ENCODE measurements at places on chromosomes 2 and 18.

- DNase-seq = no peak
These were observed 107.7 kb downstream of the COL6A3 start for GRCh38 chr2:237306083-237306786.

DNA sequence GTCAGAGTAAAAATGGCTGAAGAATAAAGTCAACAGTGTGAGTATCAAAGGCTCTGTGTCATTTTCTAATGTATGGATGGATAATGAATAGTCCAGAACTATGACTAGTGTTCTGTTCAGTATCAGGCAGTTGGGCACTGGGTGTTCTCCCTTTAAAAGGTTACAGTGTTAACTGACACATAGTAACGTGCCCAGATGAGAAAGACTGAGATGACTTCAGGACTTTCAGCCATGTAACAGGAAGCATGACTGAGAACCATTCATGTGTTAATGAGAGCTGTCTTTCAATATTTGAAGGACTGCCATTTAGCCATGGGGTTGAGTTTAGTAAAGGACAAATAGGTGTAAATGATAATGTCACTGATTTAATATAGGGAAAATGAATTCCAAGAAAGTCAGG lies 187.1 kb downstream of the GULP1 start:
- no peak for DNase-seq

DNA sequence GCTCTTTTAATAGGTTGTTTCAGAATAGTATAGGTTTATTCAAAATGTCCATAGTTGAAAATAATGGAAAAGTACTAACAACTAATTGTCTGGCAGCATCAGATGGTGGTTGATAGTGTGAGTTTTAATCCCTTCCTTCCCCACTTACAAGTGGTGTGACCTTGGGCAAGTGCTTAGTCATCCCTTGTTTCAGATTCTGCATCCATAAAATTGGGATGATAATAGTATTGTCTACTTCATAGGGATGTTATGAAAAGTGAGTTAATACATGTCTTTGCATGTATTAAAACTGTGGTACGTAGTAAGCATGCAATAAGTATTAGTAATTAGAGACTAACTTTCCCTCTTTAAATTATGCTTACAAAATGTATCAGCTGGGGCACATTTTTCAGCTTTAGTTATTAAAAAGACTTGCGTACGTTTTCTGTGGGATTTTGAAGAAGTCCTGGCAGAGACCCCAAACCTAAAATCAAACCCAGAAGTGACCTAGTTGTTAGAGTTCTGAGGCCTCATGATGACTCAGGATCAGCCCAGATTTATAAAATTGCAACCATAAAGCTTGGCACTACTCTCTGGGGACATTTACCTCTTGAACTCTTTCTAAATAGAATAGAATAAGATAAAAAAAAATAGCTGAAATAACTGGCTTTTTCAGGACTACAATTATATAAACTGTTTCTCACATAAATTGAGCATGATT lies 8.6 kb downstream of the ITGA4 start:
- no peak for DNase-seq

GRCh38 chr2:105082107-105082506 lies 44.2 kb downstream of the MRPS9 start:
- no peak for DNase-seq

- no peak for DNase-seq
These were observed 181.2 kb downstream of the ANAPC1 start for GRCh38 chr2:111702804-111703196.

GRCh38 chr2:120231974-120232635 lies 8.9 kb upstream of the TMEM185B start:
- peak; percentile 67 for DNase-seq

- DNase-seq = no peak
These were observed 925.6 kb upstream of the CELF4 start for GRCh38 chr18:38491195-38491594.

DNA sequence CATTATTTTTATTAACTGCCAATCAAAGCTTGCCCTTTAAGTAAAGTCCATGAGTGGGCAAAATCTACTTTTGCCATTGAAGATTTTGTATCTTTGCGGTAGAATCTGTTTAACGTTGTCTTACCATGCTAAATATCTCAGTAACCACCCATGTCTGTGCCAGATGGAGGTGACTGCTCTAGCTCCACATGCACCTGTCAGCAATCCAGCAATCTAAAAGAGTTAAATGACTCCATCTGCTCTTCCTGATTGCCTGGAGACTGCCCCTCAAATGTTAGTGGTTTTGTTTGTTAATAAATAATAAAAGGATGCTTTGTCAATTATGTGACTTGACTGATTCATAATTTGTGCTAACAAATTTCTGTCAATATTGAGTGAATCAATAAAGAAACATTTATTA lies 141.7 kb downstream of the RBM43 start:
- DNase-seq = no peak

DNA sequence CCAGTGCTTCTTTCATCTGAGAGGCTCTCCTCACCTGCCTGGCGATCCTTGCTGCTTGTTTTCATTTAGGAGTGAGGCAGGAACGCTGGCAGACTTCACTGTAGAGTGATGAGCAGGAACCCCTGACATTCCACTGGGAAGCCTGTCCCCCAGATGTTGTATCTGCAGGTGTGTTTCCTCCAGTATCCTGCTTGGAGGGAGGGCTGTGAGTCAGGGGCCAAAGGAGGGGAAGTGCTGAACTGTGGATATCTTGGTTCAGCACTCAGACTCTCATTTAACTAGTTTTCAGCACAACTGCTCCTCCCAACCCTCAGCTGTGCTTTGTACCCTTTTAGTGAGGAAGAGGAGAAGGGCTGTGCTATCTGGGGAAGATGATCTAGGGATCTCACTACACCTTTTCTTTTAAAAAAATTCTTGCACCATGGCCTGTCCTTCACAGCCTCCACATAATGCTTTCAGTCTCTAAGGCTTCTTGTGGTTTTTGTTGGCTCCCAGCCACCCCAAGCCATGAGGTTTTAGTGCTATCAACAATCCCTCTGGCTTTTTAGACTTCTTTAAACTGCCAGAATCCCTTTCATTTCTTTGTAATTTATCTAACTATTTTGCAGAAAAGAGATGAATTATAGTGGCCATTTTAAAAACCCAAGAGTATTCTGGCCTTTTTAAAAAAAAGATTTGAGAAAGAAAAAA lies 11.2 kb downstream of the ANKAR start:
- no peak for DNase-seq

- no peak for DNase-seq
These were observed 55.1 kb downstream of the KCNG3 start for GRCh38 chr2:42438685-42439084.

DNA sequence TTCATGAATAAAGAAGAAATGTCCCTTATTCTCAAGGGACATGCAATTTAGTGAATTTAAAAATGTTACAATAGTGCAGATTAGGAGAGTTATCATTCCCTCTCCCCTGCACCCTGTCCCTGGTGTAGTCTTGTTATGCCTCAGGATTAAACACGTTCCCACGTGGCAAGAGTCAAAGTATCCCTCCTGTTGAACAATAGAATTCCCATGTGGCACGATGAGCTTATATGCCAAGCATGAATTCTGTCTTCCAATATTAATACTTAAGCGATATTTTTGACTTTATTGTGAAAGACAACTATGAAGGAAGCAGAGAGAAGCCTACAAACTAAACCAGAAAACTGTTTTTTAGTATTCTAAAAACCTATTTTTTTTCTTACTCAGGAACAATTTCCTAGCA lies 36.7 kb upstream of the SPAG16 start:
- no peak for DNase-seq

DNA sequence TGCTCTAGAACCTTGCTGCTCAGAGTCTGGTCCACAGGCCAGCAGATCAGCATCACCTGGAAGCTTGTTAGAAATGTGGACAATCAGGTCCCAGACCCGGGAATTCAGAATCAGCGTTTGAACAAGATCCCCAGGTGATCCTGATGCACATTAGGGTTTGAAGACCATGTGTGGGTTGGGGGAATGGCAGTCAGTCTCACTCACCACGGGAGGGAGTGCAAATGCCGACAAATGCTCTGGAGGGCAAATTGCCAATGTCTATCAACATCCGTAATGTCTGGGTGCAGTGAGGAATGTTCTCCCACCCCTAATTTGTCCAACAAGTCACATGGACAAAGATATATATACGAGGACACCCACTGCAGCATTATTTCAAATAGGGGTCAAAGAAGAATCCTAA lies 34.5 kb downstream of the INPP5D start:
- DNase-seq = no peak

DNA sequence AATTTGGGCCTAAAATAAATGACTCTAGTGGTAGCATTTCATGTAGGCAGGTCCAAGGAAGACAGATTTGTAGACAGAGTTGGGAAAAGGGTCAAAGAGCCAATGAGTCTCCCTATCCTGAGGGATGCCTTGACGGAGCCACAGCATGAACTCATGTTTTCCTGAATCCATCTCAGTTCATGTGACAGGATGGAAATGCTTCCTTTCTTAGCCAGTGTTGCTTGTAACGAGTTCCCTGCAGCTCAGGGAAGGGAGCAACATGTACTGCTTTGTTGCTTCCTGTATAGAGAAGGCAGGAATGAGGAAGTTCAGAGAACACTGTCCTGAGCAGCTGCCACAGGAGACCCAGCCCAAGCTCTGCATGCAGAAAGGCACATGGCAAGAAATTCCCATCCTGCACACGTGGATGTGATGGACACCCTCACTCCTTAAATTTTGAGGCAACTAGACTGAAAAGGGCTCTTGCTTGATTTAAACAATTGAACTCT lies 27.9 kb downstream of the TMEM17 start:
- DNase-seq = no peak

GRCh38 chr2:201413143-201413542 lies 38.1 kb downstream of the TRAK2 start:
- DNase-seq = no peak

GRCh38 chr2:66270247-66270646 lies 164.7 kb upstream of the MEIS1 start:
- DNase-seq = no peak

DNA sequence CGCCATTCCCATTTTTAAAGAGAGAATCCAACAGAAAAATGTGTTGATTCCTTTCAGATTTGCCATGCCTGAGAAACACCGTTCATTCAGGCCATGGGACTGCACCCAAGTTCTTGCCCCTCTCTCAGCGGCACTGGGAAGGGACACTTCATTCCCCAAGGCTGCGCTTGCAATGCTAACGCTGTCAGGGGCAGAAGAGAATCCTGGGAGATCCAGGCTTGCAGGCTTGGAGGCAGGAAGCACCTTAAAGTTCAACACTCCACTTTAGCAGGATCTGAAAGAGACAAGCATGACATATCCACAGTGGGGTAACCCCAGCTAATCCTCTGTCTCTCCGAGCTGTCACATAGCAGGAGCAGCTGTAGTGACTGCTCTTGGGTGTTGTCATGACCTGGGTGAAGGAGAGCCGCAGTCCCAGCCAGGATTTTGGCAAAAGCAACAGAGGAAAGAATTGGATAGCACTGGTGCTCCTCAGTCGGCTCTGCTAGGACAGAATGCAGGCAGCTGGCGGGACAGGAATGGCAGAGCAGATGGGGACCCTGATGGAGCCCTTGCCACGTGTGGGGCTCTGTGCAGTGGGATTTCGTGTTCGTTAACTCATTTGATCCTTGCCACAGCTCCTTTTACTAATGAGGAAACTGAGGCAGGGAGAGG lies 22.0 kb upstream of the ODC1 start:
- DNase-seq = no peak

DNA sequence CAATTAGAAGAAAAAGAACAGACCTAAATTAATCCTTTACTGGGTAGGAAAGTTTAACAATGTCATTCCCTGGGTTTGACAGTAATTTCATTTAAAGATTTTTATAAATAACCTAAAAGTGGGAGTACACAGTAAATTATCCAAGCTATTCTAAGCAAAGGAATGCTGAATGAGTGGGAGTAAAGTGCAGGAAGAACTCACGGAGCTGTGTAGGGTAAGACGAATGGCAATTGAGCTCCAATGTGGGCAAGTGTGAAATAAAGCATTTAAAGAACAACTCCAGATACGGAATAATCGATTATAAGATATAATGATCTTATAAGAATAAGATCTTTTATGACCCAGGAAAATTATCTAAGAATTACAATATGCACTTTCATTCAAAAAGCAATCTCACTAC lies 93.2 kb downstream of the LRRTM4 start:
- DNase-seq = no peak

- DNase-seq = no peak
These were observed 1624.9 kb upstream of the CELF4 start for GRCh38 chr18:39190508-39190907.

DNA sequence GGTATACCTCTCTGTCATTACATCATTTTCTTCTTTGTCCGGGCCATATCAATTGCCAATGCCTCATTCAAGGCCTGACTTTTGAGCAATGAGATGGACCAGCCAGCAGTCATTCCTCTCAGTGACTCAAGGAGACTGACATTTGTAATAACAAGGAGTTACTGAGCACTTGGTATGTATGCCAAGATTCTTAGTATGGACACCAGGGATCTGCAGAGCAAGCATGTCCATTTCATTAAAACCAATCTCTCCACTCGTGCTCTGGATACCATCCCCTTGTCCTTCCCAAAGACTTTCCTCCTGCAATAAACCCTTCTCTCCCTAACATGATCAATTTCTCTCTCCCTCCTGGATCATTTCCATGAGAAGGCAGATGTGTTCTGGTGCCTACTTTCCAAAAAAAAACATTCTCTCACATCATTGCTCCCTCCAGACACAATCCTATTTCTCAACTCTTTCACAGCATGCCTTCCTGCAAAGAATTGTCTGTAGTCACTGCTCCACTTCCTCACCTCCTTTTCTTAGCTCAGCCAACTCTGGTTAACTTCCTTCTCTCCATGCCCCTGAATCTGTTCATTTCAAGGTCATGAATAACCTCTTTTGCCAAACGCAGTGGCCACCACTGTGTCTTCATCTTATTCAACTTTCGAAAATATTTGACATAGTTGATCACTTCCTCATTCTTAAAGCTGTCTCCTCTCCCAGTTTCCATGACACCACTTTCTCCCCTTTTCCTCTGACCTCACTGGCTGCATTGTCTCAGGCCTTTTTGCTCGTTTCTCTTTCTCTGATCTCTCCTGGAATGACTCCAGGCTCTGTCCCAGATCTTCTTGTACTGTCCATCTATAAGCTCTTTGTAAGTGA lies 102.8 kb upstream of the CYP1B1 start:
- no peak for DNase-seq

- no peak for DNase-seq
These were observed 58.8 kb upstream of the SLC38A11 start for GRCh38 chr2:165013944-165014619.

- DNase-seq = no peak
These were observed 195.4 kb downstream of the FAM210A start for GRCh38 chr18:13530879-13531387.

- DNase-seq = no peak
These were observed 62.1 kb downstream of the LBH start for GRCh38 chr2:30293303-30293921.

GRCh38 chr2:14804902-14805301 lies 172.4 kb downstream of the LRATD1 start:
- DNase-seq = no peak

GRCh38 chr2:233758849-233759248 lies 1.2 kb upstream of the UGT1A1 start:
- no peak for DNase-seq

GRCh38 chr2:53727921-53728320 lies 39.7 kb upstream of the CHAC2 start:
- no peak for DNase-seq
